Colonic mucosa (tissue), 4 donors: ENCODE measurements at places on chromosomes 5 and 9. TPM values are rescaled to one million over a fixed set of nuclear protein-coding genes. Genes with fewer than 3 reads are reported as not detected.
A peak's percentile ranks its signal among the peaks of the same experiment; 100 is the strongest.

Gene FGD3
- 1.8 TPM for total RNA-seq

DNA sequence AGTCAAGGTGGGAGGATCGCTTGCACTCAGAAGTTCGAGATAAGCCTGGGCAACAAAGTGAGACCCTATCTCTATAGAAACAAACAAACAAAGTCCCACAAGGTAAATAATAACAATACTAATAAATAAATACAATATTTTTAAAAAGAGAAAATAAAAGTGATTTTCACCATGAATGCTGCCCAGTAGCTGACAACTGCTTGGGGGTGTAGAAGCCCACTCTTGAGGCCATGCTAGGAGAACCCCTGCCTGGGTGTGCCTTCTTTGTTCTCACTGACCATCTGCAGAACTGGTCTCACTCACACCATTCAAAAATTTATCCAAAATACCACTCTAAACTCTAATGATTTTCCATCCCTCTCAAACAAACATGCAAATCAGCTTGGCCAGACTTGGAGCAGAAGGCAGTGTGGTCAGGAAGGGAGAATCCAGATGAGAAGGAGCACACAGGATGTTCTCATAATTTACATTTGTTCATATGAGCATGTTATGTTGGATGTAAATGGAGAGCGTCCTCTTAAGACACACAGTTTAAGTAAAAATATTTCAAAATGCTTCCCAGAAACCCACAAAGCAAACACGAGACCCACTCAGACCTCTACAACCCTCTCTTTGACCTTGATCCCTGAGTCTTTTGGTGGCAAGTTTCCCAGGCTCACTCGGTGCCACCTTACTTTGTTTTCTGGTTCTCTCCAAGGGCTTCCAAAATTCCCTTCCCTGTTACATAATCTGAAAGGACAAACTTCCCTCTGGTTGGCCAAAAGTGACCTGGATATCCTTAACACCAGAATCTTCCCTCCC lies 7.9 kb upstream of the RAI14 start:
- no peaks in the 10 kb centered on the region for H3K4me1 ChIP-seq
- no peak overlapping the region for H3K27ac ChIP-seq
- DNase-seq, result no peak
- no peaks in the 10 kb centered on the region for H3K27me3 ChIP-seq
- no peak overlapping the region for H3K4me3 ChIP-seq

- DNase-seq, result peak; percentile 68
- no peaks in the 10 kb centered on the region for H3K36me3 ChIP-seq
- H3K4me1 ChIP-seq, result peaks cover 9% of the 10 kb centered on the region
- H3K4me3 ChIP-seq, result no peak overlapping the region
These were observed 388.0 kb downstream of the ACTL7B start for GRCh38 chr9:108467653-108468324.

DNA sequence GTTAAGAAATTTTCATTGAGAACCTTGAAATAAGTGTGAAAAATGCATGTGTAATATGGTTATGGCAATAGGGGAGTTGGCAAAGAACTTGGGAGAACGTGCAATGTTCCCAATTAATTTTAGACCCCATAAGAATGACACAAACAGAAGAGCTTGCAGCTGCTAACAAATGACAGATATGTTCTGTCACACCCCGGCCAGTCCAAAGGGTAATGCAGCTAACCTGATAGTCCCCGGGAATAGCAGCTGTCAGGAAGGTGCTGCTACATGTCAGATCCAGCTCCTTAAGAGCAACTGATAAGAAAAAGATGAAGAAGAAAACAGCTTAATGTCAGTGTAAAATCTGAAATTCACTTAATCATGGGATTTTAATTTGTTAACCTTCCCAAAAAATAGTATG lies 30.4 kb downstream of the SEMA5A start:
- no peaks in the 10 kb centered on the region for H3K4me1 ChIP-seq
- no peaks in the 10 kb centered on the region for H3K36me3 ChIP-seq
- no peaks in the 10 kb centered on the region for H3K27me3 ChIP-seq
- no peak overlapping the region for H3K27ac ChIP-seq
- no peak overlapping the region for H3K4me3 ChIP-seq
- no peak for DNase-seq

Gene NXNL2
- not detected for total RNA-seq

- H3K36me3 ChIP-seq, result no peaks in the 10 kb centered on the region
- peaks cover 12% of the 10 kb centered on the region for H3K4me1 ChIP-seq
- peak overlapping the region; percentile 86 for H3K4me3 ChIP-seq
These were observed 351 bp downstream of the TRIO start for GRCh38 chr5:14143546-14143840.

DNA sequence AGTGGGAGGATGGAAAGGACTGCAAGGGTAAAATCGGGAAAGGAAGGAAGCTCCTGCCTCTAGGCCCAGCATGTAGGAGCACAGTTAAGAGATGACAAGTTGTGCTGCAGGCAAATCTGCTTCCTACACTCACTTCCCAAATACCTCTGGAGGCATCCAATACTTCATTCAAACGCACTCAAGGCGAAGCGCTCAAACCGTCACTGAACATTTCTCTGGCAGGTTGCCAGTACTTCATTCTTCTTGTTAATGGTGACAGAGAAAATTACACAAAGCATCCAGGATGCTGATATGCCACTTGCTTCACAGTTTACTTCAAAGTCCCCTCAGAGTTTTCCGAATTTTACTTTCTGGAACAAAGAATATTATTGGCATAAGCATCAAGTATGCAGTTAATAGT lies 59.8 kb downstream of the NREP start:
- H3K36me3 ChIP-seq, result no peaks in the 10 kb centered on the region
- H3K27ac ChIP-seq, result no peak overlapping the region
- H3K27me3 ChIP-seq, result no peaks in the 10 kb centered on the region
- peaks cover 4% of the 10 kb centered on the region for H3K4me1 ChIP-seq
- no peak overlapping the region for H3K4me3 ChIP-seq
- DNase-seq, result no peak

Gene DIPK1B
- 2.8 TPM for total RNA-seq

Gene LCN6
- total RNA-seq, result 0.56 TPM

DNA sequence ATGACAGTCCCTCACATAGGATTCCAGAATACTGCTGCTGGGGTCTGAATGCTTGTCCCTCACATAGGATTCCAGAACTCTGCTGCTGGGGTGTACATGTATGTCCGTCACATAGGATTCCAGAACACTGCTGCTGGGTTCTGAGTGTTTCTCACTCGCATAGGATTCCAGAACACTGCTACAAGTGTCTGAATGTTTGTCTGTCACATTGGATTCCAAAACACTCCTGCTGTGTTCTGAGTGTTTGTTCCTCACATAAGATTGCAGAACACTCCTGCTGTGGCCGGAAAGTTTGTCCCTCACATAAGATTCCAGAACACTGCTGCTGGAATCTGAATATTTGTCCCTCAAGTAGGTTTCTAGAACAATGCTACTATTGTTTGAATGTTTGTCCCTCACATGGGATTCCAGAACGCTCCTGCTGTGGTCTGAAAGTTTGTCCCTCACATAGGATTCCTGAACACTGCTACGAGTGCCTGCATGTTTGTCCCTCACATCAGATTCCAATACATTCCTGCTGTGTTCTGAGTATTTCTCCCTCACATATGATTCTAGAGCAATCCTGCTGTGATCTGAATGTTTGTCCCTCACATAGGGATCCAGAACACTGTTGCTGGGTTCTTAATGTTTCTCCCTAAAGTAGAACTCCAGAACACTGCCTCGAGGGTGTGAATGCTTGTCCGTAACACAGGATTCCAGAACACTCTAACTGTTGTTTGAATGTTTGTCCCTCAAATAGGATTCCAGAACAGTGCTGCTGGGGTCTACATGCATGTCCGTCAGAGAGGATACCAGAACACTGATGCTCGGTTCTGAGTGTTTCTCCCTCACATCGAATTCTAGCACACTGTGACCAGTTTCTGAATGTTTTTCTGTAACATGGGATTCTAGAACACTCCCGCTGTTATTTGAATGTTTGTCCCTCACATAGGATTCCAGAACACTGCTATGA lies 200.4 kb downstream of the FOXD4L6 start:
- H3K27ac ChIP-seq, result no peak overlapping the region
- DNase-seq, result no peak
- H3K4me3 ChIP-seq, result no peak overlapping the region
- H3K27me3 ChIP-seq, result no peaks in the 10 kb centered on the region

Gene MRPL50
- 9.5 TPM for total RNA-seq

Gene CARTPT
- 2.4 TPM for total RNA-seq

DNA sequence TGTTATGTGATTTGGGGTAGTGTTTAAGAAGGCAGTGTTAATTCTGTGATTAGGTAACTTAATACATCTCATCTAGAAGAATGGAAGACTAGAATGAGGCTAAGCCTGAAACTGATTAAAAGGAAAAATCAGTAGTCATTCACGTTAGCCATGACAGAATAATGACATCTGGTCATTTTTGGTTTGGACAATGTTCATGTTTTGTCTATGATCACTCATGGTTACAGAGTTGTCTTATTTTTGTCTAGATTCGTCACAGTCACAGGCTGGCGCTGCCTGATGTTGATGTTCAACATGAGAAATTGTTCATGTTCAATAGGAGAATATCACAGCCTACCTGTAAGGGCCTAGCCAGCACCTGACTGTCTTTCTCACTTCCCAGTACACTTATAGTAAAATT lies 9.5 kb upstream of the DOCK2 start:
- no peaks in the 10 kb centered on the region for H3K36me3 ChIP-seq
- H3K4me3 ChIP-seq, result no peak overlapping the region
- DNase-seq, result no peak
- no peaks in the 10 kb centered on the region for H3K27me3 ChIP-seq
- no peaks in the 10 kb centered on the region for H3K4me1 ChIP-seq

Gene PCDHAC2
- 0.05 TPM for total RNA-seq

DNA sequence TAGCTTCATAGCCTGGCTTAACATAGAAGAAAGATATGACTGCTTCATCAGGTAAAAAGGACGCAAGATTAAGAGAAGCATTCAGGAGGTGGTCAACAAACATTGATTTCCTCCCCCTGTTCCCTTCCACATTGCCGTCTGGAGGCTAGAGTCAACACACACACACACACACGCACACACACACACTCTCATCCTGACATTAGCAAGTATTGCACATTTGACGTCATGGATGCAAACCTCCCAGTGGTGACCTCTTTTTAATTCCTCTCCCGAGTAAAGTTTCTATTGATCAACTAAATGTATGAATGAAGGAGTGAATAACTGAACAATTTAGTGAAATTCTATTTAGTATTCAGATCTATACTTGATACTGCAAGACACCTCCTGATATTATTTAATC lies 332.8 kb downstream of the ELAVL2 start:
- H3K4me3 ChIP-seq, result no peak overlapping the region
- DNase-seq, result no peak
- H3K36me3 ChIP-seq, result no peaks in the 10 kb centered on the region
- no peak overlapping the region for H3K27ac ChIP-seq

Gene CDC25C
- total RNA-seq, result 4.3 TPM
